ENCODE measurements at places on chromosomes 7 and 10.

DNA sequence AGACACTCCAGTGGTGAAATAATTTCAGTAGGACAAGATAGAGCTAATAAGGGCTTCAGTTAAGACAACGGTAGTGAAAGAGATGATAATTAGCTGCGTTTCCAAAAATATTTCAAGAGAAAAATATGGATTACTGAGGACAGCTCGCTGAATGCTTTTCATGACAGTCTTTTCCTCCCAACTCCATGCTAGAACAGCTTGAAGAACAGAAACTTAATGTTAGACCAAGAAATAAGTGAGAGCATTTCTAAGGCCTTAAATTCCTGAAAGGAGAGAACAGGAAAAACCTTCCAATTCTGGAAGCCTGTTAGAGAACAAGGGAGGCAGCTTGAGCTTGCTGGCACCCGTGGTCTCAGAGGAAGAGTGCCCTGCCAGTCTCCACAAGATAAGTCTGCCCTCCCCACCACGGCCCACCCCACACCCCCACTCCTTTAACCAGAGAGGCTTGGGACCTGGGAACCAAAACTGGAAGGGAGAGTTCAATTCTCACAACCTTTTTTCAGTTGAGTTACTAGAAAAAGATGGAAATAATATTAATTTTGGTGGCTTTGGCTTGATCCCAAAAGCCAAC, 1148.0 kb upstream of the CELF2 start:
- DNase-seq, result no peak

GRCh38 chr10:74052994-74053393, 55.1 kb downstream of the VCL start:
- DNase-seq, result no peak

DNA sequence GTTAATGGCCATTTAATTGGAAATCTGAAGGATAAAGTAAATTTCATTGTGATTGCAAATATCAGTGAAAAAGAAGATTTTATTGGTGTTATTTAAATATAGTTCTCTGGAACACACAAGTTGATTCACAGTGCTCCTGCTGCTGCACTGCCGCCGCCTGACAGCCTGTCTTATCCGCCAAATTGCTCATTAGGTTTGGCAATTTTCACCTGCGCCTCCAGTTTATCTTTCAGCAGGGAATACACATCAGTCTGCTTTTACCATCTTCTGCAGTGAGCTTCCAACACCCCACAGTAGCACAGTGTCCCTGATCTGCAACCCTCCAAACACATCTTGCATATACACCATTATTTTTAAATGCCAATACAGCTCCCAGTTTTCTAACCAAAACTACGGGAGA, 308.3 kb downstream of the PARD3 start:
- no peak for DNase-seq

DNA sequence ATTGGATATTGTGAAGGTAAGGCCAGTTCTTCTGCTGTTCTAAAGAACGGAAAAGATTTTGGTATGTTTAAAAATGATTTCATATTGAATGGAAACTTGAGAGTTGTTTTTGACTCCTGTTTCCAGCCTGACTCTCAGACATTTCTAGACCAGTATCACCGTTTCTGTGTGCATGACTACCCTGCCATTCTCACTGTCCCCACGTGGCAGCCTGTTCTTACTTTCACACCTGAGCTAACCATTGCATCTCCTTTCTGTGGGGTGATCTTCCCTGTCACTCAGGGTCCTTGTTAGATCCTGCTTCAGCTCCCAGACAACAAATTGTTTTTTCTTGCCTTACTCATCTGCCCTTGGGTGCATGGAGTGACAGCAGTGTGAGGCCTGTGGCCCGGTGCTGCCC, 38.9 kb downstream of the GLRX3 start:
- no peak for DNase-seq

DNA sequence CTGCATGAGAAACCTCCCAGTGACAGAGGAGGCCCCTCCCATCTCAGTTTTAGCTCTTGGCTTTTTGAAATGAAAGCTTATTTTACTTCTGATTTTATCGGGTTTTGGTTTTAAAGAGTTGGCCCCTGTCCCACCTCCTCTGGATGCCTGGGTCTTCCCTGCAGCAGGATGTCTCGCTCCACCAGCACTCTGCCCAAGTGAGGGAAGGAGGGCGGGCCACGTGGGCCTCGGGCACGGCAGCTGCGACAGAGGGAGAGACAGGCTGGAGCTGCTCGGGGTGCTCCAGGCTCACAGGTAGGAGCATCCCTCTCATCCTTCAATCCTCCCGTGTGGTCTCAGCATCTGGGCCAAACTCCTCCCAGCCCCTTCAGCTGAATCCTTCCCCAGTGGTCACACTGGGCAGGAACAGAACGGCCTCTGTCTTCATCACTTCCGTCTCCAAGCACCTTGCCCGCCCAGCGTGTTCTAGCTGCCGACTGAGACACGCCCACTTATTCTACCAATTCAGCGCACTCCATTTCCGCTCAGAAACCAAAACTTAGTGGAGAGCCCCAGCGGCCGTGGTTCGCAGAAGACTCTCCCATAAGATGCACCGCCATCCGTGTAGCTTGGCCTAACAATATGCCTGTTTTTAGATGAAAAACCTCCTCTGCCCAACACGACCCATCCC, 222.9 kb downstream of the GLRX3 start:
- no peak for DNase-seq

Data from activated CD4-positive, alpha-beta T cell treated with anti-CD3 and anti-CD28 coated beads, Interleukin-2, amount 50 U/mL, for 24 hours (primary cell).